ENCODE measurements at places on chromosomes 7 and 10.

DNA sequence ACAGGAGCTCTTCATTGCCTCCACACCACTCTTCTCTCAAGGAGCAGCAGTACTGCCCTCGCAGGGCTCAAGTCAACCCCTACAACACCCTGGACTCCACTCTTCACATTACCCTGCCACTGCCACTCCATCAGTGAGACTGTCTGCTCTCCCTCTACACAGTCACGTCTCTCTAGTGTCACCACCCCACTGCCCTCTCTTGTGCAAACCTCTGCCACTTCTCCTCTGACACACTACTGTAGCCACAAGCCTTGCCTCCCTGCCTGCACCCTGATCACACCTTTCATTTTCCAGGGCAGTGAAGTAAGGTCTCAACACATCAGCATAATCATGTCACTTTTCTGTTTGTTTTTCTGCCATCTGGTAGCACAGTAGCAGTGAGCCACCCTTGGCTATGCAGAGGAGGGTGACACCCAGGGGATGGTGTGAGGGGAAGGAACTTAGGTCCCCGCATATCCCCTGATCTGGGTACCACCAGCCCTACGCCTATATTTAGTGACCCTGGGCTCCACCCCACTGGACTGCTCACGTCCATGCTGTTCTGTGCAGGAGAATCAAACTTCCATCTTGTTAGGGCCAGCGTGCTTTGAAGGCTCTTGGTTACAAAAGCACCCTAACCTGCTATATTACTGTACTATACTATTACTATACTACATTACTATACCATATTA, 1.6 kb downstream of the C10orf143 start:
- no peak for DNase-seq

GRCh38 chr10:104209575-104210198, 22.5 kb downstream of the CFAP43 start:
- DNase-seq = no peak

DNA sequence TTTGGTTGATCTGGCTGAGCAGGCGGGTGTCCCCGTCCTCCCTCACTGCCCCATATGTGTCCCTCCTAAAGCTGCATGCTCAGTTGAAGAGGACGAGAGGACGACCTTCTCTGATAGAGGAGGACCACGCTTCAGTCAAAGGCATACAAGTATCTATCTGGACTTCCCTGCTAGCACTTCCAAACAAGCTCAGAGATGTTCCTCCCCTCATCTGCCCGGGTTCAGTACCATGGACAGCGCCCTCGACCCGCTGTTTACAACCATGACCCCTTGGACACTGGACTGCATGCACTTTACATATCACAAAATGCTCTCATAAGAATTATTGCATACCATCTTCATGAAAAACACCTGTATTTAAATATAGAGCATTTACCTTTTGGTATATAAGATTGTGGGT, 26.9 kb upstream of the TRIM56 start:
- DNase-seq = peak; percentile 28

DNA sequence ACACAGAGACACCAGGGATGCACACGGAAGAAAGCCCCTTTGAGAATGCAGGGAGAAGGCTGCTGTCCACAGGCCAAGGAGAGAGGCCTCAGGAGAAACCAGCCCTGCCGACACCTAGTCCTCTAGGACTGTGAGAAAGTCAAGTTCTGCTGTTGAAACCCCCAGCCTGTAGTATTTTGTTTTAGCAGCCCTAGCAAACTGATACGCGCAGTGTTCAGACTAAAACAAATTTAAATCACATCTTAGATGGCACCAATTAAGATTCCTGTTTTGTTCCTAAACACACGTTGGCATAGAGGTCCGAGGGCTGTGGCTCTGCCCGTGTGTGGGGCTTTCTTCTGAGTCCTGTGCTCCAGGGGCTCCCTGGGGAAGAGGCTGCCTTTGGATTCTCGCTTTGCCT, 21.7 kb downstream of the LMTK2 start:
- DNase-seq = no peak

DNA sequence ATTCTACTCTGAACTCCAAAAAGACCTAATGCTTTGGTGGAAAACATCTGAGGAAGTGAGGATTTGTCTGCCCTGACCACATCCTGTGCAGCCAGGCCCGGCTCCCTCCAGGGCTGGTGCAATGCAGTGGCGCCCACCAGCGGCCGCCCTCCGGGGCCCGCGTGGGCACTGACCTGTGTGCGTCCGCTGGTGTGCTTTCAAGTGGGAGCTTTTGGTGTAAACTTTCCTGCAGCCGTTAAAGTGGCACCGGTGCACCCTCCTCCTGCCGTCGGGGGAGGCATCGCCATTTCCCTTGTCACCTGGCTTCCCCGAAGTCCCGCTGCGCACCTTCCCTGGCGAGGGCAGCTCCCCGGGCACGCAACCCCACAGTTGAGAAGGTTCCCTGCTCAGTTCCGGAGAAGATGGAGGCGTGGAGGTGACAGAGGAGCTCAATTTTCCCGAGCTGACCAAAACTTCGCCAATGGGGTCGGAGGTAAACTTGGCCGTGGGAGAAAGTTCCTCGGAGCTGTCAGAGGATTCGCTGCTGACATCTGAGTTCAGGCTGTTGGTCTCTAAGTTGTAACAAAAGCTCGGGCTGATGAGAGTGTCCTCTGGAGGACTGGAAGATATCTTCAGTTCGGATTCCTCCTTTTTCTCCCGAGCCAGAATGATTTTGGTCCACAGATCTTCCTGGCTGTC, 3.4 kb downstream of the KLF6 start:
- DNase-seq = no peak

- peak; percentile 46 for DNase-seq
Measured at GRCh38 chr7:140342727-140343514, 55.4 kb downstream of the SLC37A3 start.

GRCh38 chr7:128356546-128357216, 4.8 kb downstream of the PRRT4 start:
- no peak for DNase-seq

DNA sequence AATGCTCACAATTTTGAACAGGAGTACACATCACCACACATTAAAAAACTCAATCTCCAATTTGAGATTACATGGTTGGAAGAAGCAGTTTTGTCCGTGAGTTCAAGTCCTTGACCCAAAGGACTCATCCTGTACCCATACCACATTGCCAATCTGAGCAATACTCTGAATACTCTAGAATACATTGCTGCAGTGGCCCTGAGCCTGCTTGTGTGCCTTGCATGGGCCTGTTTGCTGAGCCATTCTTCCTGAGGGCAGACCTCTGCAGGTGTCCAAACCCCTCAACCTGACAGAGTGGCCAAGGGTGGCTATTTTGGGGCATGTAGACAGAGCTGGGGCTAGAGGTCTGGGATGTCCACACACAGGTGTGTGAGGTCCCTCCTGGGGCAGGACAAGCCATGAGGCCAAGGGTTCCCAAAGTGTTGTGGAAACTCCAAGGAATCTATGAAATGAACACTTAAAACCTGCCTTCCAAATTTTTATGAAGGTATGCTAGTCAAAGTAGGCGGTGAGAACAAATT, 15.5 kb downstream of the AGMO start:
- DNase-seq = no peak

DNA sequence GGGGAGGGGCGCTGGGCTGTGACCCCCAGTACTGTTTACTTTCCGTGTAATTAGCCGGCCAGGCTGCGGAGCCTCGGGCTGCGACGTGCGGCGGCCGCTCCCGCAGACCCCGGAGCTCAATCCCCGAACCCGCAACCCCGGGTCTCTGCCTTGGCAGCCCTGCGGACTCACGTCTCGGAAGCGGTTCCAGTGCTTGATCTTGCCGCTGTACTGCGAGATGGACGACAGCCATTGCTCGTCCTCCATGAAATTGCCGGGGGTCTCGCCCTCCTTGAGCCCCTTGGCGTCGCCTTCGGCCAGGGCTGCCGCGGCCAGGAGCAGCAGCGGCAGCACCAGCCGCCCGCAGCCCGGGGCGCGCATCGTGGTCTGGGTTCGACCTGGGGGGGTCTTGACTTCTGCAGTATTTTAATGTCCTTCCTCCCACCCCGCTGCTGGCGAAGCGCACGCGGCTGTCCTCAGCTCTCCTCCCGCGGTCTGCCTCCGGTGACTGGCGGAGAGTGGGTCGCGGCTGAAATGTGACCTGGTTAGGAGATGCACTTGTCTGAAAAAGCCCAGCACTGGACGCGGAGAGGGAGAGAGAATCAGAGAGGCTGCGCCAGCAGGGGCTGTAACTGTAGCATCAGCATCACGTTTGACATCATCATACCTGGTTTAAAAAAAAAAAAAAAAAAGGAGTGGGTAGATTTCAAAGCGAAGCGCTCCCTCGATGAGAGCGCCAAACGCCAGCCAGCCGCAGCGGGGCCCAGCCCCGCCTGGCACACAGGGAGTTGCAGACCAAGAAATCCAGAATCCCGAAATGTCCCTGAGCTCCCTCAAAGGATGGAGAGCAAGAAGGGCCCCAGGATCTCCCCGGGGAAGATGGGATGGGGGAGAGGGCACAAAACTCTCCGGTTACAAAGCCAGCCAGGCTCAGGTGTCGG, at the start of gene SPOCK2:
Gene SPOCK2 (minus strand): TSS at position 583 of the 920 bp plus-strand sequence. CDS start 223 bp downstream, at position 360.
- no peak for DNase-seq

GRCh38 chr10:103199488-103199887, 6.4 kb upstream of the NT5C2 start:
- peak; percentile 80 for DNase-seq

DNA sequence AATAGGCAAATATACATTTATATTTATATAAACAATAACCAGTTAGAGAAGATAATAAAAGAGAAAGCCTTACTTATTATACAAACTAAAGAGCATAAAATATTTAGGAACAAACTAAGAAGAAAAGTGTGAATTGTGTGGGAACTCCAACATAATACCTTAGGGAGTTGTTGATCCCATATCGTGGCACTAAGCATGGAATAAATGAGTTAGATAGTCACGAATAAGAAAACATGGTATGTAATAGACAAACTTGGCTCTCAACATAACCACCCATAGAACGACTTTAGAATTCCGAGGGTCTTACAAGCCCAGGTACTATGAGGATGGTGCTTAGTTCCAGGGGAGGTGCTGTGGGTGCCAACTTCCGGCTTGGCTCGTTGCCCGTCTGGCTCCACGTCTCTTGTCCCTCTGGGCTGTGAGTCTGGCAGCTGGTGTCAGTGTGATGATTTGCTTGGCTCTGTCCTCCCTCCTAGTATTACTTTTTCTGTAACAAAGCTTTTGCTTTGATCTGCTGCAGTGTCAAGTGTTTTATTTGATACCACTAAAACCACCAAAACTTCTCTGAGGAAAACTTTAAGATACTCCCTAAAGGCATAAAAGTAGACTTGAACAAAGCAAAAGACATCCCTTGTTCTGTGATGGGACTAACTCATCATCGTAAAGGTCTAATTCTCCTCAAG, 9.5 kb upstream of the RBM20 start:
- no peak for DNase-seq

GRCh38 chr7:40608321-40609075, 473.7 kb downstream of the SUGCT start:
- DNase-seq = no peak

GRCh38 chr10:88893611-88894010, 13.6 kb downstream of the STAMBPL1 start:
- no peak for DNase-seq

DNA sequence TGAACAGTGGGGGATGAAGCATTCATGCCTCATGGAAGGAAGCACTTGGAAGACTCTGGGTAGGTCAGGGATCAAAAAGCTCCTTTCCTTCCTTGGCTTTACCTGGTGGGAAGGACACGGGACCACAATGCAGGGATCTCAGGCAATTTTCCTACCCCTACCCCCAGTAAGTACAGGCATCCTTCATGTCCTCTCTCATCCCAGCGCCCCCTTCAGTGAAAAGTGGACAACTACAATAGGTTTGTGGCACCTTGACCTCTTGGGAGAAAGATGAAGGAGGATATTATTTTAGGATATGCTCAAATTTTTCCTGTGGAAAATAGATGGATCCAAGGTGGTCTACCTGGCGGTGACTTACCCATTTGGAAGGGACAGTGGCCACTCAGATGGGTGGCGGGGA, 16.5 kb downstream of the AFAP1L2 start:
- no peak for DNase-seq

DNA sequence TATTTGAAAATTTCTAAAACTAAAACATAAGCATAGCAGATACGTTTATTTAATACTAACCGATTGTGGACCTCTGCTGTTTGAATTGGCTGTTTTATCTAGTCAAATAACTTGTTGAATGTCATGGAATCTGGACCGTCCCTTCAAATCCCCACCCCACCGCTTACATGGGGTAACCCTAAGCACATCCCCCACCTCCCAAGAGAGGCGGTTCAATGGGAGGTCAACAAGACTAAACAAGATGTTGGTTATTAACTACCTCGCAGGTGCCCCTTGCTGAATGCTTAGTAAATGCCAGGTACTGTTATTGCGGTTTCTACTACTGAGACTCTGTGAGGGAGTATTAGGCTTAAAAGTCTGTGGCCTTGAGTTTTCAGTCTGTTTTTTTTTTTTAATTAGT, 70.9 kb downstream of the DAGLB start:
- no peak for DNase-seq

DNA sequence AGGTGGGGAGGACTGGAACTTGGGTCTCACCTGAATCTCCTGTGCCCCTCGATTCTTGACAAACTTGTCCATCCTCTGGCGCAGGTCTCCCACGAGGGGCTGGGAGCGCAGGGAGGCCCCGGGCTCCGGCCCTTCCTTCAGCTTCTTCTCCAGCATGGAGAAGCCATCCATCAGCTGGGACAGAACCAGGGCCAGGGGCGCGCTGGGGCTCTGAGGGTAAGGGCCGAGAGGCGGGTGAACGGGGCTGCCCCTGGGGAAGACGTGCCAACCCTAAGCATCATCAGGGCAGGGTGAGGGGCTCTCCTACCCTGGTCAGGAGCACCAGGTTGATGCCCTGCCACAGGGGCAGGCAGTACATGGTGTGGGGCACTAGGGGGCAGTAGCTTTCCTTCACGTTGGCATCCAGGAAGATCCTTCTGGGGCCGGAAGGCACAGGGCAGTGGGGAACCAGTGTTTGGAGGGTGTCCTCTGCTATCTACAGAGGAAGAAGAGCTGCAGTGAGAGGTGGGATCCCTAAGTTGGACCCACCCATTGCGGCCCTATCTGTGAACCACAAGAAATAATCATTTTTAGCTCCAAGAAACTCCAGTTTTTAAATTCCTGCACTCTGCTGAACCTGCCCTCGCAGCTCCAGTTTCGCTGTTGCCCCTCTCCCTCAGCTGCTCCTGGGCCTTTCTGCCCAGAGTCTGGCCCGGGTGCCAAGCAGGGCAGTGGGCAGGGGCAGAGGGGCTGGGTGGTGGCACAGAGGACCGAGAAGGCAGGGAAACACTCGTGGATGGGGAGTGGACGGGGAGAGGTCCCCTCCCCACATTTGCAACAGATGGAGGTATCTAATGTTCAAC, 10.8 kb upstream of the PYROXD2 start:
- DNase-seq = peak; percentile 45

GRCh38 chr7:112798274-112799159, 8.3 kb upstream of the TMEM168 start:
- no peak for DNase-seq
